ENCODE measurements at places on chromosomes 1 and 21.

DNA sequence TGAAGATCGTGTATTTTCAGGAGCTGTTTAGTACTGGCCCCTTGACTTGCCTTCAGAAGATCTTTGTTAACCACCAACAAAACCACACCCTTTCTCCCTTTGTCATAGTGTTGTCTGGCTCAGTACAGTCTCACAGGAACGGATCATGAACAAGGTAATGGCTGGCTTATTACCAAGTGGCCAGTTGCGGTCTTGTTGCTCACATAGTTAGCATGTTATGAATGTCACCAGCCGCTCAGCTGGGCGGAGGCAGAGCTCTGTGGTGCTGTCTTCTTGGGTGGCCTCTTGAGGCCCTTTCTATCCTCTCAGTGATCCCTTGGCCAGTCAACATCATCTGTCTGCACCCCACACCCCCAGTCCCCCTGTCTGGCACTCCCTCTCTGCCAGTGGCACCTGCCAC, 21.4 kb downstream of the CNIH3 start:
- DNase-seq, result no peak

GRCh38 chr1:27941671-27942540, 7.1 kb downstream of the SMPDL3B start:
- no peak for DNase-seq

DNA sequence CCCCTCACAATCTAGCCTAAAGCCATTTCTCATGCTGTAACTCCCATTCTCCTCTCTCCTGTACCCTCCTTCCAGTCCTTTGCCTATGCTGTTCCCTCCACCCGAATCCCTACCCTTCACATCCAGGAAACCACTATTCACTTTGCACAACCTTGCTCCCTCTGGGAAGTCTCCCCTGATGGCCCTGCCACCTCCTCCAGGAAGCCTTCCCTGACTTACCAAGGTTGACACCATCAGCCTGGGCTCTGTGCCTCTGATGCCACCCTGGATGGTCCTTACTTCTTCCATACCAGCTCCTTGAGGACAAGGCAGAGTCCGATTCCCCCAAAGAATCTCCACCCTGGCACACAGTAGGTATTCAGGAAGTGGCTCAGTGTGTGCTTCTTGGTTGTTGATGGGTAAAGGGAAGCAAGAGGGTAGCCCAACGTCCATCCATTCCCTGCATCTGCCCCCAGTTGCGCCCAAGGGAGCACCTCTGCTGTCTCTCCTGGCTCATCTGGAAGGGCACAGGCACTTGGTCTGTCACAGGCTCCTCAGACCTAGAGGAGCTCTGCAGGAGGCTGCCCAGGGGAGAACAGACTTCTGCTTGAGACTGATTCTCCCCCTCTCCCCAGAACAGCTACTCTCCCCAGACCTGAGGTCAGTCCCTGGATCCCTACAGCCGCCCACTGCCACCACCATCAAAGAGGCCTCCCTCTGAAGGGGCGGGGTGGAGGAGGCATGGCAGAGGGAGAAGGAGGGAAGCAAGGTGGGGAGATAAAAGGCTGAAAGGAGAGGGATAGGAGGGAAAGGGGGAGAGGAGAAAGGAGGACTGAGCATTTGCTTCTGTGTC, 36.1 kb upstream of the ZC3H12A start:
- no peak for DNase-seq

DNA sequence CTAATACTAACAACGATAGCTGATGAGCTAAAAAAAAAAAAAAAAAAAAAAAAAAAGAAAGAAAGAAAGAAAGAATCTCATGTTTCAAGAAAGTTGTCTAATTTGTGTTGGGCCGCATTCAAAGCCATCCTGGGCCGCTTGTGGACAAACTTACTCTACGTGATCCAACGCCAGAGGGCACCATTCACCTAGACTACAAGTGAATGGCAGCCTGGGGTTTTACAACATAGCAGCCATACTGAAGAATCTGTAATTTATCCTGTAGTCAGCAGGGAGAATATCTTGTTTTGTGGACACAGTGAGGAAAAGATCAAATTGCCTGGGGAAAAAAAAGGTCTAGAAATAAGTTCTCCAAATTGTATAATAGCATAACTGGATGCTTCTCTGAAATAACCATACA, 47.0 kb downstream of the CYP2J2 start:
- peak; percentile 39 for DNase-seq

DNA sequence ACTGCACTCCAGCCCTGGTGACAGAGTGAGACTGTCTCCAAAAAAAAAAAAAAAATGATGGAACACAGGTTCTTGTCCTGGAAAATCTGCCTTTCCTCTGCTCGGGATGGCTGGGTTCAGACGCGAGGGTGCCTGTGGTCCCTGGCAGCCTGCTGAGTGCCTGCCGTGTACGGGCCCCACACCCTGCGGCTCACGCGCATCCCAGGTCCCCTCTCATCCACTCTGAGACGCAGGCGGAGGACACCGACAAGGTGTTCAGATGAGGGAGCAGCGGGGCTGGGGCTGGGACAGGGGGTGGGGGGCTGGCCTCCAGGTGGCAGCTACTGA, 4.3 kb upstream of the ANKRD65 start:
- DNase-seq, result no peak

DNA sequence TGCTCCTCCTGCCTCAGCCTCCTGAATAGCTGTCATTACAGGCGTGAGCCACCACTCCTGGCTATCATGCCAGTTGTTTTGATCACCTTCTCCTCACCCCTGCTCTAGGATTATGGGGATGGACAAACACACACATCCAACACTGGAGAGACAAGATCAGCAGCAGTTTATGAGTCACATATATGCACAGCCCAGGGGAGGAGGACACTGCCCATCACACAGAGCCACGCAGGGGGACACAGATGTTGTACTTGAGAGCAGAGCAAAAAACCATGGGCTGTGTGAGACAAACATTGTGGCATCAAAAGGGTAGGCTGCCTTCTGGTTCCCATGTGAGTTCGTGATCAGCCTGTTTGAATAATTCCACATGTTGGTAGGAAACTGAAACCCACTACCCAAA, 32.1 kb downstream of the EDARADD start:
- no peak for DNase-seq

DNA sequence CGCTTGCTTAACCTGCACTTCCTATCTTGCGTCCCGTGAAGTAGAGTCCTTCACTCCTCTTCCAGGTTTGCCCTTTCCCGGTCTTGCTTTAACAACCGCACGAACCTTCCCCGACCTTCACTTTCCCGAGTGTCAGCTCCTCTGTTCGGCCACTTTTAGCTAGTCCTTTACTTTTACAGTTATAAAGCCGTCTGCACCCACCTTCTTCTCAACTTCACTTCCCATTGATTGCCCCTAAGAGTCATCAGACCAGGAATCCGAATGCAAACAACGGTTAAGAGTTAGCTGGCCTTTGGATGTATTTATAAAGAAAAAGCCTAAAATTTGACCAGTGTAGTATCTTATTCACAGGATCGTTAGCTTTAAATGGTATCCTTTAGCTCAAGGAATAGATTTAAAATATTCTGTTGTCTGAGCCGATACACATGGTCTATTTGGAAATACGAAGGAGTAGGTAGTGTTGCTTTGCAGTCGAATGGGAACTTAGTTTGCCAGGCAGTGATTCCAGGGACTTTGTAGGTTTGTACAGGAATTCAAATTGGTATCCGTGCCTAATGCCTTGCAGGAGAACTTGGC, 1.4 kb downstream of the PPP2R5A start:
- peak; percentile 29 for DNase-seq

GRCh38 chr1:48414264-48414663, 57.7 kb downstream of the SPATA6 start:
- DNase-seq, result no peak

- DNase-seq, result peak; percentile 80
Measured at GRCh38 chr1:34460193-34460592, 283.5 kb downstream of the C1orf94 start.

GRCh38 chr1:59568158-59568935, 246.4 kb upstream of the HOOK1 start:
- DNase-seq, result no peak

- DNase-seq, result peak; percentile 40
Measured at GRCh38 chr1:229164836-229165735, 105.8 kb upstream of the RAB4A start.

- no peak for DNase-seq
Measured at GRCh38 chr1:21271550-21271949, 18.7 kb downstream of the ECE1 start.

GRCh38 chr1:3423245-3423829, 31.1 kb upstream of the ARHGEF16 start:
- no peak for DNase-seq

- DNase-seq, result no peak
Measured at GRCh38 chr21:31750843-31751242, 18.9 kb upstream of the SCAF4 start.

DNA sequence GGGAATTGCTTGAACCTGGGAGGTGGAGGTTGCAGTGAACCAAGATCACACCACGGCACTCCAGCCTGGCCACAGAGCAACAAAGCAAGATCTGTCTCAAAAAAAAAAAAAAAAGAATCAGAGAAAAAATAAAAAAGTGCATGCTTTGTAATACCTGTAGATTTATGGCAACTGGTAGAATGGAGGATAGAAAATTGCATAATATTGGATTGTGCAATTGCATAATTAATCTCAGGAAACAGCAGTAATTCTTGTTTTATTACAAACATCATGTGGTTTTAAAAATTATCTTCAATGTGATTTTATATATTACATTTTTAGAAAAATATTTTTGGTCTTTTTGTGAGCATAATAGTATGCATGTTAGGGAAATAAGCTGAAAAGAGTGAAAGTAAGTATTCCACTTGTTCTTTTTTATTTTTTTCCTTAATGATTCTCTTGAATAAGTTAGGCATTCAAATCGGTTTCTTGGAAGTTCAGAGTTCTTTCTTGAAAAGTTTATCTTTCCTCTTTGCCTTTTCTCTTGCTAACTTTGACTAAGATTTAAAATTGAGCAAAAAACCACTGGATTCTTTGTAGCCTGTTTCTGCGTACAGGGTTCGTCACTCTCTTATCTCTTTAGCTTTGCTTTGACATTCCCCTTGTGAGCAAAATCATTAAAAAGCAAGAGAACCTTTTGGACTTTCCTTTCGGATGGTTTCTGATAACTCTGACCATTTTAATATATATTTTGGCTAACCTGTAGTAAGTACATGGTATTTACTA, 127.5 kb upstream of the ADAMTS5 start:
- DNase-seq, result no peak

- no peak for DNase-seq
Measured at GRCh38 chr1:29554208-29554778, 318.0 kb downstream of the PTPRU start.

- no peak for DNase-seq
Measured at GRCh38 chr1:55860798-55861519, 645.8 kb upstream of the USP24 start.

DNA sequence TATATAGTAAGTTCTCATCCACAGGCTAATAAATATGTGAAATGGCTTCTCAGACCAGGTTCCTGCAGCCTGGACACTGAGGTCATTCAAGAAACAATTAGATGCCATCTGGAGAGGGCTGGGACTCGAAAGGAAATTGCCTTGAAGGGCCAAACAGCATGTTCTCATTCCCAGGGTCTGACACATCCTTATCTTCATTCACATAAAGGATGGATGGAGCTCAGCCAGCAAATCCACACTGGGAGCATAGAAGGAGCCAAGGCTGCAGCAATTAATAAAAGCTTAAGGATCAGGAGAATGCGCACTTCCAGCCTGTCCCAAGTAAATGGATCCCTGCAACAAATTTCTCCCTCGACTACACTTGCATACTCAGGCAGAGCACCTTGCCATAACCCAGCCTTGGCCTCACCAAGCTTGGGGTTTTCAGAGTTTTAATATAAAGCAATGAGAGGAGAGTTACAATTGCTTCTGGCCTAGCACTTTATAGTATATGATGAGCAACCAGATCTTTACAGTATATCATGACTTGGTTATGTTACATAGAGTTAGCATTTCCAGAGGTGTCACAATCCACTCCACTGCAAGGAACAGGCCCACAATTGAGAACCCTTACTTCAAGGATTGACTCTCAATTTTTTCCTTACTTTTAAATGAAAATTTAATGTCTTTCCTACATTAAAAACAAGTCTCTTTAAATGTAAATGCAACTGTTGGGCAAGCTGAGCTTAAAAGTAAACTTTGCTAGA, 55.9 kb downstream of the BCAR3 start:
- DNase-seq, result no peak

GRCh38 chr1:61448914-61449313, 276.0 kb downstream of the TM2D1 start:
- DNase-seq, result no peak

GRCh38 chr1:31302709-31303441, 6.0 kb downstream of the ZCCHC17 start:
- peak; percentile 49 for DNase-seq

DNA sequence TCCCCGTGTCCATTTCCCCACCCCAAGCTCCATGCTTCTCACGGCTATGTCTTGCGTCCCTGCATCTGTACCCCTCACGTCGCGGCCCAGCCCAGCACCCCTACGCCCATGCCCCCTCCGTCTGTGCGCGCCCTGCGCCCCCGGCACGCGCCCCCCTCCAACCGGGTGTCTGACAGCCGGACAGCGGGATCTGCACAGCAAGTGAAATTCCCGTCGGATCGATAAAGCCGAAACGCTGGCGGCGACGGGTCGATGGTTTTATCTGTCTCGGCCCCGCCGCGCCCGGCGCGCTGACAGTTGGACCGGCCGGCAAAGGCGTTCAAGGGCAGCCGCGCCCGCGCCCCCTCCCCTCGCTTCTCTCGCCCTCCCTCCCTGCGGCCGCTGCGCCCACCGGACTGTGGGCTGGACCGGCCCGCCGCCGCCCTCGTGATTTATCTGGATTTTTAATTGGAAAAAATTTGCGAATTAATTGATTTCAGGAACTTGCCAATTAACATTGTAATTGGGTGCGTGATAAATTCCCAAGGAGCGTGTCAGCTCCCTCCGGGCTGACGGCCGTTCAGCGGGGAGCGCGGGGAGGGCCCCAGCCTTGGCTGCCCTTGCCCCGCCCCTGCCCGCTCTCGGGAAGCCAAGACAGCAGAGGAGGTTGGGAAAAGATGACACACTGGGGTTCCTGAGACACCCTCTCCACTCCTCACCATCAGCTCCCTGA, 57.1 kb downstream of the TMEM53 start:
- DNase-seq, result no peak

- DNase-seq, result no peak
Measured at GRCh38 chr1:170240409-170240808, 94.7 kb downstream of the NTMT2 start.

- DNase-seq, result no peak
Measured at GRCh38 chr1:205451202-205451601, 4.6 kb downstream of the BLACAT1 start.

- DNase-seq, result no peak
Measured at GRCh38 chr1:86750076-86750475, 45.7 kb downstream of the SH3GLB1 start.

DNA sequence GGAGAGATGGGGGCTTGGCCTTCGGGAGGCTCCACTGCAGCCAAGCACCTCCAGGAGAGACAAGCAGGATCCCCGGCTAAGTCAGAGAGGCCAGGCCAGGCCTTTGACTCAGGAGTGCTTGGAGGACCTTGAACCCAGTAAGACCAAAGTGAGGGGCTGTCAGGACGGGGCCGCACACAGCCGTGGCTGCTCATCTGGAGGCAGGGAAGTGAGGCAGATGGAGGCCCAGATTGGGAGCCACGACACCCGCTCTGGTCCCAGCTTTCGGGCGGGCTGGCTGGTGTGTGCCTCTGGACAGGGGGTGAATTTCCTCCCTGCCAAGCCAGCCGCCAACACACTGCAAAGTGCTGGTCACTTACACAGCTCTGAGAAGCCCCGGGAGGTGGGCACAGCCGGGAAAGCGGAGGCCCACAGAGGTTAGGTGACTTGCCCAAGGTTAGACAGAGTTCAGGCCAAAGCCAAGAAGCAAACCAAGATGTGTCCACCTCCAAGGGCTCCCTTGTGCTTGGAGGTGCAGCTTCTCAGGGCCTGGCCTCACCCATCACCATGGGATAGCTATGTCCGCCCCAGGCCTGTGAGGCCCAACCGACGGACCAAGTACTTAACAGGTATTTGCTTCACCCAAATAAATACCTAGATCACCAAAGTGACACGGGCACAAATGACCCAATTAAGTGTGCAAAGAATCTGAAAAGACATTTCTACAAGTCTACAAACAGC, 58.3 kb downstream of the CHD5 start:
- no peak for DNase-seq
